CD4-positive, alpha-beta T cell treated with Interleukin-15 for 1 hour (primary cell): ENCODE measurements at places on chromosomes 4 and X.

DNA sequence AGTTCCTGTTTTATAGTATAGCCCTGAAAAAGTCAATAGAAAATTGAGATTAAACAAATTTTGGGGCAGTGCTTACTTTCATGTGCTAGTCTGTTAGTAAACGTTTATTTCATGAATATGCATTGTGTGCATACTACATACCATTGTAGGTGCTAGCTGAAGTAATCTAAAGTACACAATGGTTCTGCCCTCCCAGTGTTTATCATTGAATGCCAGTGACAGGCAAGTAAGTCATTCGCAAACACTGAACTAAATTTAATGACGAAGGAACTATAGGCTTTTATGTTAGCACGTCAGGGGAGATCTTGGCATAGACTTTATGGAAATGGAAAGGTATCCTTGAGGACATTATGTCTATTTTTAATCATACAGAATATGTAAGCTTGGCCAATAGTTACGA lies 426.9 kb upstream of the EPHA5 start:
- DNase-seq: no peak

GRCh38 chrX:11751261-11751660 lies 6.8 kb upstream of the MSL3 start:
- DNase-seq: no peak

- no peak for DNase-seq
These were observed 1.8 kb downstream of the DKK2 start for GRCh38 chr4:107034091-107034995.

- DNase-seq: no peak
These were observed 112.5 kb upstream of the BMP3 start for GRCh38 chr4:80918004-80918403.

DNA sequence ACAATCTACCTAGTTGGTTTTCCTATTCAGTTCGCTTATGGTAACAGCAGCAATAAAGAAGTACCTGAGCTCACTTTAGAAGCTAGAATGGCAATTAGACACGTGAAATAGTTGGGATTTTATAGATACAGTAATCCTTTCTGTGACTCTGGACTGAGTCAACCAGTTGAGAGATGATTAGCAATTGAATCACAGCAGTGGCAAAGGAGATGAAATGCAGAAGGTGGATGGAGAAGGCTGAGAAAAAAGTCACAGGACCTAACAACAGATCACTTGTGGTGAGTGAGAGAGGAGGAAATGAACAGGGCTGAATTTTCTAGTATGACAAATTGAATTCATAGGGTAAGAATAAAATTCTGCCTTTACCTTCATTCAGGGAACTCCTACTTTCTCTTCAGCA lies 197.1 kb upstream of the MAGEB18 start:
- DNase-seq: no peak

DNA sequence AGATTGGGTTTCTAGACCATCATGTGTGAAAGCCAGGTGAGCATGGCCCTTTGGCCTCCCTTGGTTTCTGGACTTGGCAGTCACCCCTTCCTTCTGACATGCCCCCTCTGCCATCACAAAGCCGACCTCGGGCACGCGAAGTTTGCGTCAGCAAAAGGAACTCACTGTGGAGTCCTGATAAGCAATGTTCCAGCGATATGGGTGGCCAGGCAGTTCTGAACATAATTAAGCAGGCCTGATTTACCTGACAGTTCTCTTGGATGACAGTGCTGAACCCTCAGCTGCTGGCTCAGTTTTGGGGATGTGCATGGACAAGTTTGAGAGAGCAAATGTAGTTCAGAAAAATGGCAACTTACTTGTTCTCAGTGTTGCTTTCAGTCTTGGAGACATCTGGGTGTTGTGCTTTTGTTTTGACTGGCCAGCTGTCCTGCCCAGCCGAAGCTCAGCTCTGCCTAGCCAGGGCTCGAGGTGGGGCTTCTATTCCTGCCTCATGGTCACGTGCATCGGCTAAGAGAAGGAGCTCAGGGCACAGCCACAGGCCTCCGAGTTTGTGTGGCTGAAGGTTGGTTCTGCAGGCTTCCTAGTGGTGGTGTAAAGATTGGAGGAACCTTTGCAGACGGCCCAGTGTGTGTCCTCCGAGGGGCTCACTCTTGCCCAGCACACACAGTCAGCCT lies 78.3 kb downstream of the CLDN34 start:
- DNase-seq: no peak

- no peak for DNase-seq
These were observed 213.6 kb downstream of the CPE start for GRCh38 chr4:165592386-165592785.
